ENCODE measurements at places on chromosomes 6 and 20.

GRCh38 chr6:84118191-84118590 is 84.6 kb downstream of the MRAP2 start:
- DNase-seq: no peak

GRCh38 chr20:9211016-9211760 is 142.3 kb downstream of the PLCB4 start:
- DNase-seq: no peak

- DNase-seq: no peak
Measured at GRCh38 chr6:116073765-116074440, 13.2 kb upstream of the FRK start.

- no peak for DNase-seq
Measured at GRCh38 chr20:59573837-59574236, 30.5 kb upstream of the PHACTR3 start.

Measured in stimulated activated CD4-positive, alpha-beta T cell treated with anti-CD3 and anti-CD28 coated beads, Interleukin-4, amount 100 ng/mL, for 4 hours (primary cell).